ENCODE measurements at places on chromosomes 7 and 10.

- DNase-seq: no peak
Measured at GRCh38 chr10:53469383-53469782, 696.8 kb upstream of the MBL2 start.

DNA sequence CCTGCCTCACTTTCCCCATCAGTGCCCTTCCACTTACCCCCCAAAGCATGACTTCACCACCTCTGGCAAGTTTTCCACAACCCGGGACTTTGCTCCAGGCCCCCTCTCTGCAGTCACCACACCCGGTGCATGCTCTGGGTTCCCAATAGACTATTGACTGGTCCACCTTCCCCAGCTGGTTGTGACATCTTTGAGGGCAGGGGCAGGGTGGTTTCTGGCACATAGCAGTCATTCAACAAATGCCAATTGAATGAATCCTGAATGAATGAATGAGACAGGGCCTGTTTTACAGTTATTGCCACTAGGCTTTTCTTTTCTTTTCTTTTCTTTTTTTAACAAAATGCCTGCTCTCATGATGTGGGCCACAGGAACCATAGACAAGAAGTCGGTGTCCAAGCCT lies 28.8 kb upstream of the DOCK1 start:
- no peak for DNase-seq

DNA sequence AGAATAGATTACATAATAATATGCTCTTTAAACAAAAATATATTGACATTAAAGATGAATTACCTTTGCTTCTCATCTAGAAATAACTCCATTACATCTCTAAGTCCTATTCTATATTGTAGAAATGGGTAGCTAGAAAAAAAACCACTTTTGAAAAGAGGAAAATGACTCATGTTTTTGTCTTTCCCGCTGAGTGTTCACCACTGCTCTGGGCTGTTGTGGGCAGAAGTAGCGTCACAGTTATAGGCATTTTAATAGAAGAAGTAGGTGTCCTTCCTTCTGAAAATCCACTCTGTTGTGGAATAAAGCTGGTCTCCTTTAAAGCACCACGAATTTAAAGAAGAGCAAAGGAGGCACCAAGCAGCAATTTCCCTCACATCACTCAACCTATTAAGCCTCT lies 117.6 kb upstream of the NFE2L3 start:
- DNase-seq: no peak

- DNase-seq: no peak
Measured at GRCh38 chr10:114009281-114009996, 34.2 kb upstream of the ADRB1 start.
